Posterior vena cava (tissue), 2 donors: ENCODE measurements at places on chromosomes 2 and 18. TPM values are rescaled to one million over a fixed set of nuclear protein-coding genes. Genes with fewer than 3 reads are reported as not detected.

Gene CLASP1
- total RNA-seq: 55.8 TPM

Gene C2orf72
- total RNA-seq: not detected

Gene DOK6
- 8.7 TPM for total RNA-seq

Gene C2orf15
- not detected for total RNA-seq

Gene L3MBTL4
- 17.6 TPM for total RNA-seq

Gene MFSD2B
- not detected for total RNA-seq

DNA sequence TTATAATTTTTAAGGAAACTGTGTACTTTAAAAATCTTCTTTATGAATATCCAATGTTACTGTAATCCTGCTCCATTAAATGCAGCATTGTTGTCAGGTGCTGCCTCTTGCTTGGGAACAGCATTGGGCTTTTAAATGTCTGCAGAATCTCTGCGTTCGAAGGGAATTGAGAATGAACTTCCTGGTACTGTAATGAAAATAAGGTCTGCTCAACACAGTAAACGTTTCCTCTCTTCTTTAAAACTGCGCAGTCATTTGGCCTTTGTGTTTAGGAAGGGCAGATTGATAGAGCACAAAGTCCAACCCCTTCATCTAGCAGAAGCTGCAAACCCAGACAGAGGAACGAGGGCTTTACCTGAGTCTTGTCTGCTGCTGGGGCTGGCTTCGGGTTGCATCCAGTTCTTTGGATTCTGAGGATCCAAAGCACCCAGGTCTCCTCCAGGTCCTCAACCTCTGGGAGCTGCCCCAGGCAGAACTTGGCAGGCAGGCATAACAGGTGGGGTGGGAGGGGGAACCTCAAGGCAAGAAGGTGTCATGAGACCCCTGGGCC is 104.5 kb downstream of the UGGT1 start:
- DNase-seq: no peak

DNA sequence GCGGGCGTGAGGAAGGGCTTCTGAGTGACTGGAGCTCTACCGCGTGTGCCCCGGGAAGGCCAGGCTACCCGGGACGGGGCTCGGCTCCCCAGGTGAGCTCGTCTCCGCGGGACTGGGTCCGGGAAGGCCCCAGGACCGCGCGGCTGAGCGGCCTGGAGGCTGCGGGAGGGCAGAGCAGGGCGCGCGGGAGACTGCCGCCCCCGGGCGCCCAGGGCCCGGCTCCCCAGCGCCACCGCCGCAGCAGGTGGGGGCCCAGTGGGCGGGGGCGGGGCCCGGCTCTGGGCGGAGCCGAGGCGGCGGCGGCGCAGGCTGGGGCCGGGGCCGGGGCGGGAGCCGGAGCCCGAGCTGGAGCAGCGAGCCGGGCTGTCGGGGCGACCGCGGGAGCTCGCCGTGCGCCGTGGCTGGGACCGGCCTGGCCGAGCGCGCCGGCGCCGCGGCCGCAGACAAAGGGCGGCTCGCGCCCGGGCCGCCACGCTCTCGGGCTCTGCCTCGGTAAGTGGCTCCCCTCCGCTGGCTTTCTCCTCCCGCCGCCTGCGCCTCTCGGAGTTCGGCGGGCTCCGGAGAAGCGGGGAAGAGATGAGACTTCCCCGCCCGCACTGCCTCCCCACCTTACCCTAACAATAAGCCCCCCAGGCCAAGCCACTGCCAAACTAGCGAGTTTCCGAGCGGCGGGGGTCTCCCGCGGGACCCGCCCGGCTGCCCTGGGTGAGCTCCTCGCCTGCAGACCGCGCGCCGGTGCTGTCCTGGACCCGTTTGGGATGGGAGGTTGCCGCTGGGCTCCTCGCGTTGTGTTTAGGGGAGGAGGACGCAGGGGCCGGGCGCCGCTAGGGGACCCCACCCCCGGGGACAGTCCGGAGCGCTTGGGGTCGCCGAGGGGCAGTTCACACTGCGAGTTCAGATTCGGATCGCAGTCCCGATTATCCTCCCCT is at the start of gene MAPK4:
TSS of gene MAPK4 (plus strand) at position 336 of the 929 bp plus-strand sequence. CDS start 103,872 bp downstream, outside the sequence.
- DNase-seq: no peak

DNA sequence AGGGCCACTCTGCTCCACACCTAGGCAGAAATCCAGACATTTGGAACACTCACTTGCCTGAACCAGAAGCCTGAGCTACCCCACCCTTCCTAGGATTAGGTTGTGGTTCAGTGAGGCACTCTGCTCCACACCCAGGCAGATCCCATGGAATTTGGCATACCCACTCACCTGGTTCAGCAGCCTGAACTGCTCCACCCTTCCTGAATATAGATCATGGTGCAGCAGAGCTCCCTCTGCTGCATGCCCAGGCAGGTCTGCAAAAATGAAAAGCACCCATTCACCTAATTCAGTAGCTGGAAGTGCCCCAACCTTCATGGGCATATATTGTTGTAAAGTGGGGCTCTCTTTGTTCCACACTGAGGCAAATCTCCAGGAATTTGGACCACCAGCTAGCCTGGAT is 185.1 kb upstream of the CNTNAP5 start:
- no peak for DNase-seq

DNA sequence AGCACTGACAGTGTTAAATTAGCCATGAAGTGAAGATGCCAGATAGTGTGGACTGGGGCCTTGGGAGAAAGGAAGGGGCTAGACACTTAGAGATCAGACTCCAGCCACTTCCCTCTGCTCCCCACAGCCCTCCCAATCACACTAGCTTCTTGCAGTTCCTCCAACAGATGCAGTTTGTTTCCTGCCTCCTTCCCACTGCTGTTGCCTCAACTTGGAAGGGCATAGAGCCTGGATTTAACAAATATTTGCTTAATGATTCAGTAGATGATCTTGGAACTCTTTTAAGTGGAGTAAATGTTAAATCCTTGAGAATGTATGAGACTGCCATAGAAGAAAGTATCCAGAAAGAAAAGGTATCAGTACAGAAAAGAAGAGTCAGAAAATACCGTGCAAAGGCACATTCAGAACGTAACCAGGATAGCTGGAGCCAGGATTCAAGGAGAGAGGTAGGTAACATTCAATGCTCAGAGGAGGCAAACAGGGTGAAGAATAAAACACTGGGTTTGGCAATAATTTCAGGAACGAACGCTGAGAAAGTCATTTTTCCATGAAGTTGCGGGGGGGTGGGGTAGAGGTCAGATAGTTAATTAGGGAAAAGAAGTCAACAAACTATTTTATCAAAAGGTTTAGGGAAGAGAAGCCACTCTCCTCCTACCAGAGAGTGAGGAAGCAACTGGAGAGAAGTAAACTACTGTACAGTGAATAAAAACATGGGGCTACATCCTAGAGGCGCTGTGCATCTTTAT is 1.3 kb upstream of the BZW1 start:
- DNase-seq: no peak

DNA sequence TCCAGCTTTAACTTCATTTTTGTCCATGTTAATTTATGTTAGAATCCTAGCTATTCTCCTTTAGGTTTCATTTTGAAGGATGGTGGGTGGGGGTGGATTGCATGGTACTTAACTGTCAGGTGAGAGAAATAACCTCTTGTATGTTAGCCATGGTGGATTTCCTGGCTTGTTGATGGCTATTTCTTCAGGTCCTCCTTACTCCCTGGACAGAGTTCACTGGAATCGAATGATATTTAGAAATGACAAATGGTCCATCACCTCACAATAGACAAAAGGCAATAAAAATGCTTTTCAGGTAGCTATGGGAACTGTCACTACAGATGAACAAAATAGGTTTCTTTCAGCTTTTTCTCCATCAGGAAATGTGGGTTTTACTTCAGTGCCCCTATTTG is 91.7 kb downstream of the EML6 start:
- no peak for DNase-seq

DNA sequence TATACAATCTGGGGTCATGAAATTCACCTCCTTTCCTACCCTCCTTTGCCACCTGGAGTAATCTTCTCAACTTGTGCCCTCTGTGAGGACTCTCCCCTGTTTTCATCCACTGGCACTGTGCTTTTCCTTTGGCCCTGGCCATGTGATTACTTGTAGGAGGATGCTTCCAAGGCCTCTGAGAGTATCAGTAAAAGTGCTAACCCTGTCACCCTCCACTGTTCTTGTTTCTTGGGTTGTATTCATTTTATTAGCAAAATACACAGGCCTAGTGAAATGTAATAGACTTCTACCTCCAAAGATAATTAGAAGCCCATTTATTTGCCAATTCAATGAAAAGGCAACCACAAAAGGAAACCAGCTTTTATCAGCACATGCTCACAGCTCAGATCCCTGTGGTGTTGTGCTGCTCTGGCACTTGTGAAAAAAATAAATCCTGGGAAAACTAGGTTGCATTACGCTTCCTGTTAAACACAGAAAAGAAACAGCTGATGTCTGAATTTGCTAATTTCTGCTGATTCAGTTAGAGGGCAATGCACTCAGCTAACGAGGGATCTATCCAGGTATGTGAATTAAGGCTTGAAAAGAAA is 357.5 kb upstream of the ETAA1 start:
- no peak for DNase-seq

GRCh38 chr2:236731767-236732580 is 162.3 kb downstream of the ACKR3 start:
- DNase-seq: peak; percentile 89

- no peak for DNase-seq
These were observed 2.9 kb downstream of the TBR1 start for GRCh38 chr2:161418715-161419637.

GRCh38 chr18:38690626-38691025 is 1125.0 kb upstream of the CELF4 start:
- no peak for DNase-seq

DNA sequence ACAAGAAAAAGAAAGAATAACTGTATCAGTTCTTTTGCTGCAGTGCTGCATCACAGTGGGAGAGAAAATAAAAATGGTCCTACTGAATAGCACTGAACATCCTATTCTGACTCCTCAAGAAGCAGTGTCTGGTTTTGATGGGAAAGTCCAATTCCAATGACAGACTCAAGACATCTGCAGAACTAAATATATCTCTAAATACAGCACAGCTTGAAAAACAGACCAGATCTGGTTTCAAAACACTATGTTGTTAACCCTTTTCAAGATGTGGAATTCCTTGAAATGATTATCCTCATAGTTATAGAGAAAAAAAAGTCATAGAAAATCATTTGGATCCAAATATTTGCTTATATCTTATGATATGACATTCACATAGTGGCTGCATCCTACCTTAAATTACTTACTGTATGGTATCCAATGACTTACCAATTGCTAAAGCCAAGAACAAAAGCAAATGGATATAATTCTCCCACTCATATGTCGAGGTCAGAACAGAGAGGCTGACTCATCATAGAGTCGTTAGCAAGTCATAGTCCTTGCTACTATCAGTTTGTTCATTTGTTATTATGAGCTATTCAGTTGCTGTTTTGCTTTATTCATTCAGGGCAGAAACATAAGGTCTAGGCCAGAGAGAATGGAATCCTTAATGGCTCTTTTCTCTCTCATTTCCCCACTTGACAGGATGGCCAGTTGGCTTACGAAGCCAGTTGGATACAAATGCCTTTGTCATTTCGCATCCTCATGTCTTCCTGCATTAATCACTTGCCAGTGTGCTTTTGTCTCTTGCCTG is 62.5 kb upstream of the ACVR2A start:
- no peak for DNase-seq

GRCh38 chr2:105409717-105410116 is 10.9 kb upstream of the FHL2 start:
- DNase-seq: peak; percentile 94

DNA sequence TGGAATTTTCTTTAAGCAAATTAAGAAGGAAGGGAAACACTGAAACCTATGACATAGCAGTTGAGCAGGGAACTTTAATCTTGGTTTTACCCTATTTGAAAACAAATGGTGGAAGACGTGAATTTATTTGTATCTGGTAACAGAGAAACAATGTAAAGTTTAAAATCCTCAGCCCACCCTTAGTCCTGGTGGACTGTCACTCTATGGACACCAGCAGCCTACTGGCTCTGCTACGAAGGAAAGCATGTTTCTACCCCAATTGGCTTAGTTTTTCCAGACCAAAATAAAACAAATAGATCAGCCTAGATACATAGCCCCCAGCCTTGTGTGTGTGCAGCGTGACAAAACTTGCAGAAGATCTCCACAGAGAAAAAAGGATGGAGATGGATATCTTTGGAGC is 7.4 kb downstream of the ZEB2 start:
- no peak for DNase-seq

DNA sequence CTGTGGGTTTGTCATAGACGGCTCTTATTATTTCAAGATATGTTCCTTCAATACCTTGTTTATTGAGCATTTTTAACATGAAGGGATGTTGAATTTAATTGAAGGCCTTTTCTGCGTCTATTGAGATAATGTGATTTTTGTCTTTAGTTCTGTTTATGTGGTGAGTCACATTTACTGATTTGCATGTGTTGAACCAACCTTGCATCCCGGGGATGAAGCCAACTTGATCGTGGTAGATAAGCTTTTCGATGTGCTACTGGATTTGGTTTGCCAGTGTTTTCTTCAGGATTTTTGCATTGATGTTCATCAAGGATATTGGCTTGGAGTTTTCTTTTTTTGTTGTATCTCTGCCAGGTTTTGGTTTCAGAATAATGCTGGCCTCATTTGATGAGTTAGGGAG is 60.5 kb downstream of the GTF3C3 start:
- DNase-seq: no peak

GRCh38 chr2:59005836-59006615 is 764.9 kb upstream of the FANCL start:
- no peak for DNase-seq

- no peak for DNase-seq
These were observed 243.0 kb upstream of the CYRIA start for GRCh38 chr2:16908656-16909055.
